Urinary bladder (tissue), 4 donors: ENCODE measurements at places on chromosomes 16 and 17. TPM values are rescaled to one million over a fixed set of nuclear protein-coding genes. Genes with fewer than 3 reads are reported as not detected.

Gene DPEP2
- 2.3 TPM for total RNA-seq

Gene NOD2
- total RNA-seq = 1.5 TPM

Gene TMEM204
- total RNA-seq = 10.0 TPM

Gene DOC2B
- total RNA-seq = 5.1 TPM

Gene PPL
- total RNA-seq = 10.1 TPM

Gene MAP2K4
- 69.9 TPM for total RNA-seq

Gene FKBP10
- total RNA-seq = 166 TPM

Gene HBA2
- total RNA-seq = 648 TPM

Gene C1QTNF1
- 5.2 TPM for total RNA-seq

Gene TRPV3
- total RNA-seq = 5.1 TPM

Gene PABPN1L
- not detected for total RNA-seq

Gene TEX14
- total RNA-seq = 0.11 TPM

Gene MYH1
- 0.21 TPM for total RNA-seq

Gene MGAT5B
- 0.63 TPM for total RNA-seq

Gene LITAFD
- not detected for total RNA-seq

Gene CACNG4
- total RNA-seq = 4.0 TPM

Gene ST6GALNAC2
- total RNA-seq = 10.3 TPM

Gene NAGLU
- total RNA-seq = 18.0 TPM

Gene KRTAP2-1
- total RNA-seq = not detected

Gene GEMIN4
- total RNA-seq = 7.3 TPM

Gene CRYM
- 12.6 TPM for total RNA-seq

Gene CNOT1
- total RNA-seq = 141 TPM

Gene NACA2
- total RNA-seq = not detected

Gene RILP
- 6.5 TPM for total RNA-seq

Gene YBX2
- total RNA-seq = 0.37 TPM

Gene CDH3
- 5.7 TPM for total RNA-seq

Gene MYCBPAP
- total RNA-seq = 1.3 TPM

Gene TEN1
- 13.9 TPM for total RNA-seq
